ENCODE measurements at places on chromosomes 13 and 19.

DNA sequence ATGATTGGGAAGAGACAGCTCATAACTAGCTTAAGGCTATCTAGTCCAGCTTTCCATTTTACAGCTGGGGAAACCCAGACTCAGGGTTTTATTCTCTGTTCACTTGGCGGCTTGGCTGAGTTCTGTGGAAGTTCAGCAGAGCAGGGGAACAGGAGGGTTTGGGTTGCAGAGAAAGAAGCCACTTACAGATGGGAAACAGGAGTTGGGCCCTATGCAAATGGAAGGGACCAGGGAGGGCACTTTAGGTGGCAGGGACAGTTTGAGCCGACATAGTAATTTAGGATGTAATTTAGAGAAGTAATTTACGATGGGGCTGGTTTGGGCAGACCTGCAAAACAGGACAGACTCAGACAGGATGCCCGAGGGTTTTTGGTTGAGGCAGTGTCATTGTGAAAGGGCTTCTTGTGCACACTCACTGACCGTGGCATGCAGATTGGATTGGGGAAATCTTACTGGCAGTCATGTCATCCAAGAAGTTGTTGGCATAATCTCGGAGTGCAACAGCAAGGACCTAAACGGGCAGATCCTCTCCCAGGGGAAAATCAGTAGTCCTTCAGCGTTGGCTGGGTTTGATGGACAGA is 47.3 kb upstream of the GPR183 start:
- DNase-seq, result no peak

DNA sequence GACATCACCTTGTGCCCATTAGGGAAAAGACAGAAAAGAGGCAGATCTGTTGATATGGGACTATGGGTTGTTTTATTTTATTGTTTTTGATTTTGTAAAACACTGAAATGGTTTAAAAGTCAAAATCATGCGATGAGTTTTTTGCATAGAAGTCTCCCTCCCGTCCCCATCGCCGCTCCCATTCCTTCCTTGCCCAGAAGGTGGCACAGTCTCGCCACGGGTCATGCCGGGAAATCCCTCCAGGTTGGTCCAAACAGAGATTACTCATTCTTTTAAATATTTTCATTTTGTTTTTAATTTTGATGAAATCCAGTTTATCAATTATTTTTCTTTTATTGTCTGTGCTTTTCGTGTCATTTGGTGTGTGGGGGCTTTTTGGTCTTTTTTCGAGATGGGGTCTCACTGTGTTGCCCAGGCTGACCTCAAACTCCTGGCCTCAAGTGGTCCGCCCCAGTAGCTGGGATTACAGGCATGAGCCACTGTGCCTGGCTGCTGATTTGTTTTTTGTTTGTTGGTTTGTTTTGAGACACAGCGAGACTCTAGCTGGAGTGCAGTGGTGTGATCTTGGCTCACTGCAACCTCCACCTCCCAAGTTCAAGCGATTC is 9.2 kb downstream of the PGPEP1 start:
- DNase-seq, result no peak

DNA sequence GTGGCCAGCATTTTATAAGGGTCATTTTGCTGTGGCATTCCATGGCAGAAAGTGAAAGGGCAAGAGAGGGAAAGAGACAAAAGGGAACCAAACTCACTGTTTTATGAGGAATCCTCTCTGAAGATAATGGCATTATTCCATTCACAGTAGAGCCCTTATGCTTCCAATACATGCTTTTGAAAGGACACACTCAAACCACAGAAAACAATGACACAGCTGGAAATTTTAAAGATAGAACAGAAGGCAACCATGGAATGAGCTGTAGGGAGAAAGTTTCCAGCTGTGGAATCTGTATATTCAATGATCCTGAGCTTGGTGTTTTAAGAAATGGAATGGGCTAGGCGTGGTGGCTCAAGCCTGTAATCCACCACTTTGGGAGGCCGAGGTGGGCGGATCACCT is 677.4 kb downstream of the SLITRK1 start:
- DNase-seq, result no peak

DNA sequence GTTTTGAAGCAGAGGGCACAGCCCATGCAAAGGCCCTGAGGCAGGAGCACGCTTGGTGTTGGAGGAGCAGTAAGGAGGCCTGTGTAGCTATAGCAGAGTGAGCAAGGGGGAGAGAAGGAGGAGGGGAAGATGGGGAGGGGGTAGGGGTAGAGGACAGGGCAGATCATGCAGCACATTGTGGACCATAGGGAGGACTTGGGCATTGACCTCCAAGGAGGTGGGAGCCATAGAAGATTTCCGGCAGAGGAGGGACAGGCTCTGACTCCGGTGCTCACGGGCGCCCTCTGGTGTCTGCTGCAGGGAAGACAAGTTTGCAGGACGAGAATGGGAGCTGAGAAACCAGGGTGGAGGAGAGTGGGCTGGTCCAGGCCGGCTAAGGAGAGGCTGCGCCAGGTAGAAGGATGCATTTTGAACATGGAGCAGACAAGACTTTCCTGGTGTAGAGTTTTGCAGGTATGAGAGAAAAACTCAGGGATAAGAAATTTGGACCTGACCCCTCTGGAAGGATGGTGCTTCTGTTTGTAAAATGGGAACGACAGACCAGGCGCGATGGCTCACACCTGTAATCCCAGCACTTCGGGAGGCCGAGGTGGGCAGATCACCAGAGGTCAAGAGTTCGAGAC is 13.7 kb upstream of the CREB3L3 start:
- peak; percentile 91 for DNase-seq

DNA sequence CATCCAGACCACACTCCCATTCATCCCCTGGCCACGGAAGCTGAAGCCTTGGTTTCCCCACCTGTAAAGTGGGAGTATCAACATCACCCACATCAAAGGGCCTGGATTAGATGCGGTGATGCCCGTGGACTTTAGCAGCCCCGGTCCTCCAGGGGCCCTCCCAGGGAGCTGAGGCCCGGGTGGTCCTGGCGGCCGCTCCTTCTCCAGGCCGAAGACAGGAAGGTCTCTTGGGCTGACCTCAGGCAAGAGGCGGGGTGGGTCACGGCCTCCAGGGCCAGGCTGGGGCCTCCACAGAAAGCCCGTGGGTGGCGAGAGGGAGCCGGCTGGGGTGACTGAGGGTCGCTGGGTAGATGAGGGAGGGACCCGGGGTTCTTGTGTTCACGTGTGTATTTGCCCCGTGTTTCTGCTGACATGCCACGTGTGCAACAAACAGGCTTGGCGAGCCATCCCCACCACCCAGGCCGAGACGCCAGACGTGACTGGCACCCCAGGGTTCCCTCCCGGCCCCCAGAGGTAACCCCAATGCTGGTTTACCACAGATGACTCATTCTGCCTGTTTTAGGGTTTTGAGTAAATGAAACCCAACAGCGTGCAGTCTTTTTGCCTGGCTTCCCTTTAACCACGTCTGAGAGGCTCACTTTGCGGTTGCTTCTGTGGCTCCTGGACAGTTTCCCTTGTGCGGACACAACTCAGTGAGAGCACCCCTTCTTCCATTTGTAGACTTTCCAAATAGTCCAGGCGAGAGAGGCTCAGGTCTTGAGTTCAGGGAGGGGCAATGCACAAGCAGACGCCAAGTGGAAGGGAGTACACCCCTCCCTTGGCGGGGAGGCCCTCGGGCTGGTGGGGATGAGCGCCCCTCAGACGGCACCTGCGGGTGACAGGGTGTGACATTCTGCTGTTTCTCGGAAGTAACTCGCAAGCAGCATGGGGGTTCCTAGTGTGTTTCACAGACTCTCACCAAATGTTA is 42.9 kb downstream of the C13orf46 start:
- peak; percentile 24 for DNase-seq

DNA sequence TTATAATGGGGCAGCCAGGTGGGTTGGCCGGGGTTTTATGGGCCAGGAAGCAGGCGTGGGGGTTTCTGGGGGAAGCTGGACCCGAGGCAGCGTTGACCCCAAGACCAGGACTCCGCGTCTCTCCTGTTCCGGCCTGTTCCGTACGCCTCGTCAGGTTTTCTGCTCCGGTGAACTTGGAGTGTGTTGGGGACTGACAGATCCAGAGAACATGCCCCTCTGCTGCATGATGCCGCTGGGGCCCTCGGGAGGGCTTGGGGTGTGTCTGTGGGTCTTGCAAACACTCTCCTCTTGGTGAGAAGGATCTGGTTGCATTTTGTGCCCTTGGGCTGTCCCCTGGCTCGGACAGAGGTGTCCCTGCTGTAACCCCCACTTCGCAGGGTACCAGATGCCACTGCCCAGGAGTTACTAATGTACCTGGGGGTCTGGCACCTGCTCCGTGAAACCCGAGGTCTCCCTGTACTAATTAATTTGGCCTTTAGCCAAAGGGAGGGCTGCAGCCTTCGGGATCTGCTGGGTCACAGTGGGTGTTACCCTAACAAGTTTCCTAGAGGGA is 15.6 kb downstream of the KDM4B start:
- DNase-seq, result no peak

- DNase-seq, result no peak
Observed at GRCh38 chr13:33832872-33833271, 14.9 kb downstream of the RFC3 start.

DNA sequence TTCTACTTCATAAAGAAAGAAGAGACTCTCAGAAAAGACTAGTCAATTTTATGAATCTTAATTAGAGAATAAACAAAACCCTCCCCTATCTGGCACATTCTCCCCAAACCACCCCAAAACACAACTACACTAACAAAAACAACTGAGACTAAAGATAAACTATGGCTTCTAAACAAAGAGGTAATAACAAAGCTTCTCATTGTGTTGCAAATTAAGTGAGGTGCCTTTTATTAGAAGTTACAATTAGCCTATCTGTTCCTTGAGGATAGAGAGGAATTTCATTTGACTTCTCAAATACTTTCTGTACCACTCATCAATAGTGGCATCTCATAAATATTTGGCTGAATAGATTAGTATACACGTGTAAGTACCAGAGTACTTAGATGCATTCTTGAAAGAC is 1196.2 kb downstream of the PCDH9 start:
- DNase-seq, result no peak

DNA sequence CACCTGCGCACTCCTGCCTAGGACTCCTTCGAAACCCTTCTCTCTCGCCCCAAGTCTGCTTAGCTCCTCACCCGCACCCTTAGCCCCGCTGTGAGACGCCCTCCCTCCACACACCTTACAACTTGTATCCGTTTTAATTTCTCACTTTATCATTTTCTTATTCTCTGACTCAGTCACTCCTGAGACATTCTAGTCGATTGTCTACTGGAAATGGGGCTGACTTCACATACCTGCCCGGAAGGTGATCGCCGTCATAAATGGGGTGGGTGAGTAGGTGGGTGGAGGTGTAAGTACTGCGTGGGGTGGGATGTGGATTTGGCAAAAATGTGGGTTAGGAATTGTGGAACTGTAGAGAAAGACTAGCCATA is 714 bp downstream of the NDFIP2 start:
- DNase-seq, result peak; percentile 80

GRCh38 chr13:42331009-42331408 is 59.1 kb downstream of the AKAP11 start:
- no peak for DNase-seq

- peak; percentile 74 for DNase-seq
Observed at GRCh38 chr19:15177269-15178116, 23.3 kb downstream of the NOTCH3 start.

DNA sequence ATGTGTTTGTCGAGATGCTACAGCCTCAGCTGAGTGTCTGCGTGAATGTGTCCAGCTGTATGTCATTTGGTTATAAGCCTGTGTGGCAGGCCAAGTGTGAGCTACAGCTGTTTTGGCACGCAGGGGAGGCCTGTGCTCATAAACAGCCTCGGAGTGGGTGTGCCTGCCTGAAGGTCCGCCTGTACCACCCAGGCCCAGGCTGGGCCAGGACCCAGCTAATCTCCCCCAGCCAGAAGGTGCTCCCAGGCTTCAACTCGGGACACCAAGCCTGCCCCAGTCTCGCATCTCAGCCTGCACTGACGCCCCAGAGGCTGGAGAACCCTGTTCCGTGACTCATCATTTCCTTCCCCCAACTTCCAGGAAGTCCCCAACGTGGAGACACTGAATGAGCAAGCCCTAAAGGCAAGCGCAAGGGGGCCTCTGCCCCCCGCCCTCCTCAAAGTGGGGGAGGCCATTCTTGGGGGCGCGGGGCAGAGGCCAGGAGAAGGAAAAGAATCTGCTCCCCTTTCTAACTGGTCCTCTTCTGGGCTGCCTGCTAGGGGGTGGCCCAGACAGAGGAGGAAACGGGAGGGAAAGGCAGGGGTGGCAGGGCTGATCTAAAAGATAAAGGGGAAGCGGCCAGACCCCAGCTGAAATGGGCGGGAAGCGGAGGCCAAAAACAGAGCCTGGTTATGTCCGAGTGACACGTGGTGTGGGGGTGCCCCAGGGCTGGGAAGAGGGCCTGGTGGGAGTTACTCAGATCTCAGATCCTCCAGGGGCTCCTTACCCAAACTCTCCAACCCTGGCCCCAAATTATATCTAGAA is 2.0 kb downstream of the SLC1A5 start:
- peak; percentile 85 for DNase-seq

- no peak for DNase-seq
Observed at GRCh38 chr13:52652980-52653303, 306 bp downstream of the SUGT1 start.

- DNase-seq, result no peak
Observed at GRCh38 chr13:31545616-31546015, 193.7 kb upstream of the RXFP2 start.

DNA sequence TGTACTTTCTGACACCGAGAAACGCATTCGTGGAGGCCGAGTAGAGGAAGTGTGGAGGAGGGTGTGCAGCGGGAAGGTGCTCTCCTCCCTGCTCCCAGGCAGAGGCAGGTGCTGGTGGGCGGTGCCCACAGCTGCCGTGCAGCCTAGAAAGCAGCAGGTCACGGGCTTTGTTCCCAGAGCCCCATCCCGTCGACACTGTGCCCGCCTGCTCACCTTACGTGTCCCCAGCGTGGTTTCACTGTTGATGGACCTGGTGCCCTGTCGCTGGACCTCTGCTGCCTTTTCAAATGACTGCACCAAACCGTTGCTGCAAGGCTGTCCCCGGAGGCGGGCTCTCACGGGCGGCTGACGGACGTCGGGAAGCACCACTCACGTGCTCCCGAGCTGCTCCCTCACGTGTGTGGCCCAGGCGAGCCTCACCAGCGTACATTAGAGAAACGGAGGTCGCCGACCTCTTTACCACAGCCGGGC is 20.8 kb downstream of the PLEKHJ1 start:
- no peak for DNase-seq

GRCh38 chr19:15332311-15332996 is at the start of gene BRD4:
Gene BRD4 (minus strand): TSS chr19:15332539. CDS start chr19:15273099, 59,440 bp downstream.
- peak; percentile 70 for DNase-seq

GRCh38 chr19:11984986-11985385 is 20.1 kb downstream of the ZNF763 start:
- DNase-seq, result no peak

DNA sequence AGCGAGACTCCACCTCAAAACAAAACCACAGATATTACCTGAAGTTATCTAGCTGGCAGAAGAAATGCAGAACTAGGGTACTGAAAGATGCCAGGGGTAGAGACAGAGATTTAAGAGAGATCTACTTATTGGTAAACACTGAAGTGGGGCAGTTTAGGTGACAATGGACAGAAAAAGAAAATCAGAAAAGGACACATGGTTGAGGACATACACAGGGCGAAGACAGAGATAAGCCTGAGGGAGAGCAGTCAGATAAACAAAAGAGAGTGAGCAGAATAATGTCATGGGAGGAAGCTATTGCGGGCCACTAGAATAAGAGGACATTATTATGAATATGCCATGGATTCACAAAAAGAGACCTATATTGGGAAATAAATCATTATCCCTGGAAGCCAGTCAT is 3.3 kb downstream of the NEK5 start:
- no peak for DNase-seq

Data from activated CD4-positive, alpha-beta T cell treated with anti-CD3 and anti-CD28 coated beads, Interleukin-2, amount 50 U/mL, for 4 hours (primary cell).